ENCODE measurements at places on chromosomes 16 and 17.

GRCh38 chr16:63361032-63361624, 1324.9 kb upstream of the CDH8 start:
- peak; percentile 1 for DNase-seq

- DNase-seq = peak; percentile 76
Measured at GRCh38 chr16:70157477-70158260, 15.9 kb upstream of the CLEC18C start.

- DNase-seq = no peak
Measured at GRCh38 chr17:74720506-74720905, 7.8 kb upstream of the CD300LF start.

DNA sequence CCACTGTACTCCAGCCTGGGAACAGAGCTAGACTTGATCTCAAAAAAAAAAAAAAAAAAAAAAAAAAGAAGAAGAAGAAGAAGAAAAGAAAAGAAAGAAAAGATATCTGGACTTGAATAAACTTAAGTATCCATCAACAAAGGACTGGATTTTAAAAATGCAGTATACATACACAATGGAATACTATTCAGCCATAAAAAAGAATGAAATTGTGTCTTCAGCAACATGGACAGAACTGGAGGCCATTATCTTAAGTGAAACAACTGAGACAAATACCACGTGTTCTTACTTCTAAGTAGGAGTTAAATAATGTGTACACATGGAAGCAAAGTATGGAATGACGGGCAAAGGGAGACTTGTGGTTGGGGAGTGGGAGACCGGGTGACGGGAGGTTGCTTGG, 40.1 kb upstream of the MNT start:
- no peak for DNase-seq

DNA sequence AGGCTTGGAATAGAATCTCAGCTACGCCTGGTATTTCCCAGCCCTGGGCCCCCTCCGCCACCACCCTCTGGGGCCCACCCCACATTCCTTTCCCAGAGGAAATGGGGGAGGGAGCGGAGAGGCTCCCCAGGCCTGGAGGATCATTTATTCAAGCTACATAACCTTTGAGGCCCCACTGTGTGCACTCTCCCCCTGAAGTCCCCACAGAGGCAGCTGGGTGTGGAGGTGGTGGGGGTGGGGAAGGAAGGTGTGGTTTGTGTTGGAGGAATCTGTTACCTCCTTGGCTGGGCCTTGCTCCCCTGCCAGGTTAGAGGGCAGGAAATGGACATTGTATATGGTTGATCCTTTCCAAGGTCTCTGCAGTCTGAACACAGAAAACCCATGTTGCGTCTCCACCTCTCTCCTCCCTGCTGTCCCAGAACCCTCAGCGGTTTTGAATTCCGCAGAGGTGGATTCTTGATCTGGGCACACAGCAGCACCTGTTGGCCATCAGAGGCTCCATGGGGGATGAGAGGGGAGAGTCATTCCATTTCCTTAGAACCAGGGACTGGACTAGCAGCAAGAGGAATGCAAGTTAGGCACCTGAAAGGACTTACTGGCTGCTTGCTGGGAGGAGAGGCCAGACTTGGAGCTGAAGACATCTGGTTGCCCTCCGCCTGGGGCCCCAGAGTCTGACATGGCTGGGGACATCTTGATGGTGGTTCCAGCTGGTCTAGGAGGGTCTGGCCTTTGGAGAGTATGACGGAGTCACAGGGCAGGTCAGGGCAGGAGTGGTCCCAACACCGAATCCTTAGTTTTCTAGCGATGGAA, 23.0 kb downstream of the ARHGAP23 start:
- DNase-seq = no peak

GRCh38 chr16:18827890-18828289, 26.5 kb upstream of the ARL6IP1 start:
- no peak for DNase-seq

DNA sequence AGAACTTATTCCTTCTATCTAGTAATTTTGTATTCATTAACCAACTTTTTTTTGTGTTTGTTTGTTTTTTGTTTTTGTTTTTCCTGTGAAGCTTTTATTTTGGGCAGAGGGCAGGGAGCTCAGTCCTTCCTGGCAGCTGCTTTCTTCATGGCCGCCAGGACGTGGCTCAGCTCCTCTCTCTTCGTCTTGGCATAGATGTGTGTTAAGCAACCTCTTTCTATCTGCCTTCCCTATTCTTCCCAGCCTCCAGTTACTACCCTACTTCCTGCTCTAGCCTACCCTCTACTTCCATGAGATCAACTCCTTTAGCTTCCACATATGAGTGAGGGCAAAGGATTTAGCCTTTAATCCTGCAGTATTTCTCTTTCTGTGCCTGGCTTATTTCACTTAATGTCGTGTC, 8.2 kb upstream of the BRD7 start:
- DNase-seq = no peak

- DNase-seq = no peak
Measured at GRCh38 chr16:80507538-80507937, 33.3 kb upstream of the DYNLRB2 start.

DNA sequence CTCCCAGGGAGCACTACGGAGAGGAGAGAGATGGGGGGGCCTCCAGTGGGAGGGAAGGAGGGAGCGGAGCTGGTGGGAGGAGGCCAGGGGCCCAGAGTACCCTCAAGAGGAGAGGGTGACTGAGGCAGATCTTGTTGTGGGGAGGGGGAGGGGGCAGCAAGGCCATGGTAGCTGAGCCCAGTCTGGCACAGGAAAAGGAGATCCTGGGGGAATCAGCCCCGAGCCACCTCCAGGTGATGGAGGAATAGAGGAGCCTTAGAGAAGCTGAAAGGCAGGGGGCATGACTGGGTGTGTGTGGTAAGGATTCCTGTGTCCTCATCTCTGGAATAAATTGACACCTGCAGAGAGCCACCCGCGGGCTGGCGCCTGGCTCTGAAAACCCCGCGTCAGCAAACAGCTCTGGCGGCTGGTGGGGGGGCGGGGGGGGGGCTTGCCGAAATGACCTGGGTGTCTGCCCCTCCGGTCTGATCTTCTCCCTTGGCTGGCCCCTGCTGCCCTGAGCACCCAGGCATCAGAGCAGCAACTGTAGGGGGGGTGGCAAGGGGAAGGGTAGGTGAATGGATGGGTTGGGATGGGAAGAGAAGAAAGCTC, 1.3 kb upstream of the NLGN2 start:
- DNase-seq = no peak

DNA sequence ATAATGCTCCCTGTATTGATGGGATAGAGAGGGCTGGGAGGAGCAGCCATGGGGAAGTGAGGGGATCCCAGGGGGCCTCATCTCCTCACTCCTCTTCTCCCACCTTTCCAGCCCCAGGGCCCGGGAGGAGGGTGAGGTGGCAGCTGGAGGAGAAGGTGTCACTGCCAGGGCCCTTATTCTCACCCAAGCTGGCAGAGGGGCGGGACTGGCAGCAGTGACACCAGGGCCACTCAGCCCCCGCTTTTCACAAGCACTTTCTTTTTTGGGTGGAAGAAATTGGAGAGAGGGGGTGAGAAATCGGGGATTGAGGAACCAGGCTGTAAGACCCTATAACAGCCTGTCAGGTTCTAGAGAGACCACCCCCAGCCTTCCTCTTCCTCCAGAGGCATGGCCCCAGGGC, 2.4 kb upstream of the TBX21 start:
- DNase-seq = no peak

GRCh38 chr17:57940231-57940630, 15.0 kb downstream of the CUEDC1 start:
- no peak for DNase-seq

- DNase-seq = no peak
Measured at GRCh38 chr17:49515196-49515770, 20.2 kb downstream of the NGFR start.

- DNase-seq = no peak
Measured at GRCh38 chr17:55683550-55684315, 38.9 kb downstream of the TMEM100 start.

GRCh38 chr16:24027466-24027865, 191.7 kb downstream of the PRKCB start:
- DNase-seq = no peak

GRCh38 chr16:59878999-59879398, 1144.9 kb upstream of the GOT2 start:
- no peak for DNase-seq

- DNase-seq = no peak
Measured at GRCh38 chr16:89511374-89511773, 3.2 kb downstream of the SPG7 start.

- no peak for DNase-seq
Measured at GRCh38 chr17:382644-383533, 30.3 kb upstream of the RPH3AL start.

GRCh38 chr16:1662543-1662942, 15.5 kb upstream of the JPT2 start:
- no peak for DNase-seq

GRCh38 chr17:50107790-50108414, 12.8 kb downstream of the PDK2 start:
- no peak for DNase-seq

GRCh38 chr17:18961634-18962493, 9.9 kb downstream of the SLC5A10 start:
- DNase-seq = no peak

DNA sequence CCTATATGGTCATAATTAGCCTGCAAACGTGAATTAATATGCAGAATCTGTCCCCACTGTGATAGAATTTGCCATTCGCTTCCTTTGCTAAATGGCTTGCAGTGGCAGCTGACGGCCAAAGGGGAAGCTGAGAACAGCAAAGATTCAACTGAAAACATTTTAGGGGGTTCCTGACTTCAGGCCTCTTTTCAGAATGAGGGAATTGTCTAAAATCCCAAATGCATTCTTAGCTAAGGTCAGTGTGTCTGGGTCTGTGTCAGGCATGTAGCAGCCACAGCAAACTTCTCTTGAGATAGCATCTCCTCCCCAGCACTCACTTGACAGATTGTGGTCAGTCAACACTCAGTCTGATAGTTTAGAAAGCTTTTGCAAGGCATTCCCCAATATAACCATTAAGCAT, 701.1 kb downstream of the WWOX start:
- no peak for DNase-seq

- DNase-seq = no peak
Measured at GRCh38 chr16:80129791-80130190, 411.0 kb upstream of the DYNLRB2 start.

- no peak for DNase-seq
Measured at GRCh38 chr17:28895794-28896447, 1.6 kb downstream of the FLOT2 start.

DNA sequence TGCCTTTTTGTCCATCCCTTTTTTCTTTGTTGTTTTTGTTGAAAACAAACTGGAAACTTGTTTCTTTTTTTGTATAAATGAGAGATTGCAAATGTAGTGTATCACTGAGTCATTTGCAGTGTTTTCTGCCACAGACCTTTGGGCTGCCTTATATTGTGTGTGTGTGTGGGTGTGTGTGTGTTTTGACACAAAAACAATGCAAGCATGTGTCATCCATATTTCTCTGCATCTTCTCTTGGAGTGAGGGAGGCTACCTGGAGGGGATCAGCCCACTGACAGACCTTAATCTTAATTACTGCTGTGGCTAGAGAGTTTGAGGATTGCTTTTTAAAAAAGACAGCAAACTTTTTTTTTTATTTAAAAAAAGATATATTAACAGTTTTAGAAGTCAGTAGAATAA, 4.9 kb downstream of the SOX9 start:
- no peak for DNase-seq

GRCh38 chr16:21590796-21591195, 8.6 kb upstream of the METTL9 start:
- DNase-seq = no peak

- no peak for DNase-seq
Measured at GRCh38 chr17:63405741-63406261, 40.3 kb downstream of the CYB561 start.

- no peak for DNase-seq
Measured at GRCh38 chr16:83878838-83879237, 20.1 kb upstream of the MLYCD start.

DNA sequence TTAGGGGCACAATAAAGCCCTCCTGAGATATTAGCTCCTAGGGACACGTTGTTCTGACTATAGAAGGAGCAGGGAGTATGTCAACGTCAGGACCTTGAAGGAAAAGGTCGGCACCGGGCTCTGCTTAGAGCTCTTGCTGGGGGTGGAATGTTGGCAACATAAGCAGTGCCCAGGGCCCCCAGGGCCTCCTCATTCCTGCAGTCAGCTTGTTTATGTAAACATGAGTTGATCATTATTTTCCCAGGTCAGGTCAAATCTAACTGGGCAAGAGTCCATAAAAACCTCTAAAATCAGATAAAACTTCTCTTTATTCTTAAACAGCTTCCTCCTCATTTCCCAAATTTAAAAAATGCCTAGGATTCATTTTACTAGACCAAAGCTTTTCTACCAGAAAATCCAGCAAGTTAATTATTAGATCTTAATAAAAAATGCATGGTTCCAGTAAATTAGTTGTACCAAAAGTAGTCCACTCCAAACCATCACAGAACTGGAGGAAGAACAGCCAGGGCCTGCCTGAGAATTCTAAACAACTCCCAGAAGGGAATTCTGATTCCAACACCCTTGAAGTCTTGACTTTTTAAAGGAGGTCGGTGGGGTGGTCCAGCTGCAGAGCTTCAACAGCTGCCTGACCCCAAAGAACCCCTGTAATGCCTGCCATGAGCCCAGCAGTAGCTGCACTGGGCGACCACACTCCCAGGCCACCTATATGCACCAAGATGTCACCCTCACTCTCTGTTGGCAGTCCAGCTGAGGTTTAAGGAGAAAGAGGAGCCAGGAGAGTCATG, 54.3 kb downstream of the AMFR start:
- no peak for DNase-seq

GRCh38 chr17:79806446-79806760, 9.5 kb upstream of the CBX8 start:
- DNase-seq = no peak

DNA sequence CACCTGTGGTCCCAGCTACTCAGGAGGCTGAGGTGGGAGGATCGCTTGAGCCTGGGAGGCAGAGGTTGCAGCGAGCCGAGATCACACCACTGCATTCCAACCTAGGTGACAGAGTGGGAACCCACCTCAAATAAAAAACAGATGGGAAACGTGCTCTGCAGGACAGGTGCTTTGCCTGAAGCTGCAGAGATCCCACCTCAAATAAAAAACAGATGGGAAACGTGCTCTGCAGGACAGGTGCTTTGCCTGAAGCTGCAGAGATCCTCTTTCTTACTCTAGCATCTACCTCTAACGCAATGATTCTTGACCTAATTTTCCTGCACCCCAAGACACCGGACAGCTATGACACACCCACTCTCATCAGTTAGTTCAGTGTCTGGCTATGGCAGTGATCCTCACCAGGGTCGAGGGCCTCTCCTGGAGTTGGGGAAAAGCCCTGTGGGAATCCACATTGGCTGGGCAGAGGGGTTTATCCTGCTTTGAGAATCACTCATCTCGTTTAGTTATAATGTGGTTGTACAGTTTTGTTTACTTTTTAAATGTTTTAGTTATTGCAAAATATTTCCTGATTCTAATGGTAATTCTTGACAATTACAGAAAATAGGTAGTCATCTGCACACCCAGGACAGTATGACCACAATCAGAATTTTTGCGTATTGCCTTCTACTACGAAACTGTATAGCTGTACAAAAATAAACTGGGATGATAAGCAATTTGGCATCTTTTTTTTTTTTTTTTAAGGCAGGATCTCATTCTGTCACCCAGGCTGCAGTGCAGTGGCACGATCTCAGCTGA, 11.4 kb downstream of the VPS53 start:
- DNase-seq = no peak
